Muscle of leg (tissue), 16 donors: ENCODE measurements at places on chromosomes 7 and 10.
A peak's percentile ranks its signal among the peaks of the same experiment; 100 is the strongest.

DNA sequence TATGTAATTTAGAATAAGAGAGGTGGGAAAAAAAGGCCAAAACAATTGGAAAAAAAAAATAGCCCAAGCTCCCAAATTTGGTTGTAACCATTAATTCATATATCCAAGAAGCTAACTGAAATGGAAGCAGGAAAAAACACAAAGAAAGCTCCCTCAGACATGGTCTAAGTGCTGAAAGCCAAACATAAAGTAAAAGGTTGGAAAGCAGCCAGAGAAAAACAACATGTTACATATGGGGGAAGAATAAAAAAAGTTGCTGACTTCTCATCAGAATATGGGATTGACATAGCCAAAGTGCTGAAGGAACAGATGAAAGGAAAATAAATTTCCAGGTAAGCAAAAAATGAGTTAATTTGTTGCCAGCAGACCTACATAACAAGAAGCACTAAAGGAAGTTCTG, 40.3 kb downstream of the PDZD8 start:
- no peak for DNase-seq

- no peak for DNase-seq
Observed at GRCh38 chr7:115078386-115078785, 156.5 kb downstream of the MDFIC start.

- no peak for DNase-seq
Observed at GRCh38 chr10:90420637-90421318, 437.1 kb downstream of the HTR7 start.

DNA sequence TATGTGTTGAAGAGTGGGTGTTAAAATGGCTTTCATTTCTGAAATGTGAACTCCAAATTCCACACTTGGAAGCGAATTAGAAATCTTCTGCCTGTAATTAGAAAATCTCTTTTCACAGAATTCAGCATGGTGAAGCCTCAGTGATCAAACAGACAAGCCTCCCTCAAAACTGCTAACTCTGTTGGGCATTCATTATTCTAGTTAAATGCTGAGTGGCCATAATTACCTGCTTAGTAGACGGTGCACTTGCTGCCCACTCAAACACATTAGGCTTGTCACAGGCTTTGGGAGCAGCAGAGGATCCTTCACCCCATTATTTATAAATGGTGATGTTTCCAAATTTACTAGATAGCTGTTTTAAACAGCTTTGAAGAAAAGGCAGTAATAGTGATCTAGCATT, 177.2 kb upstream of the PCLO start:
- no peak for DNase-seq

DNA sequence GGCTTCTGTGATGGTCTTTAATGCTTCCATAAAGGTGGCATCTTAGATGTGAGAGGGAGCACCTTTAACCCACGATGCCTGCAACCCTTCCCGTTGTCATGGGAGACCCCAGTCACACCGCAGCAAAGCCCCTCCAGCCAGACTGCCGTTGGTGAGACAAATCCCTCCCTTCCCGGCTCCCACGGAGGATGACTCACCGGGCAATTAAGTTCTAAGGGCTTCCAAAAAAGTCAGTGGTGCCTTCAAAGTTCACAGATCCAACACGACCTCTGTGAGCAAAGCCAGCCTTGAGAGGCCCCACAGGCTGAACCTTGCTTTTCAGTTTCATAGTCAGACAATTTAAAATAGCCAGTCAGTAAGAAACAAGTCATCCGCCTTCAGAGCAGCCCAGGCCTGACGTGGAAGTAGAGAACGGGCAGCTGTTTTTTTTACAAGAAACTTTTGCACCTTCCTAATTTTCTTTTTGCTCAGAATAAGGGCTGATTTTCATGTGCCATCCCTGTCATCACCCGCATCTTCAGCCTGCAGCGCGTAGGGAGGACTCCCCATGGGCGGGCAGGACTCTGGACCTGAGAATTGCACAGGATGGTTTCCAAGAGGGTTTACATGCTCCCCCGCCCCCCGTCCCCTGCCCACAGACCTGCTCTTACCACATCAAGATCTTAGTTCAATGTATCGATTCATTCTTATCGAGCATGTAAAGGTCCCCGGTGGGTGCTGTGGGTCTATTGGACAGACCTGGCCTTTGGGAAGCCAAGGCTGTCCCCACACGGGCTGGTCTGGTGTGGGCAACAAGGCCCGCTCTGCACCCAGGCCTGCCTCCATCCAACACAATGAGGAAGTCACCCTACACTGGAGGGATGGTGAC, 333.9 kb downstream of the DNAJB6 start:
- DNase-seq = no peak

GRCh38 chr7:81751619-81752317, 18.1 kb downstream of the HGF start:
- no peak for DNase-seq

- DNase-seq = no peak
Observed at GRCh38 chr7:129790136-129790535, 162.6 kb downstream of the UBE2H start.

- peak; percentile 44 for DNase-seq
Observed at GRCh38 chr10:70747192-70747965, 37.8 kb downstream of the TBATA start.

DNA sequence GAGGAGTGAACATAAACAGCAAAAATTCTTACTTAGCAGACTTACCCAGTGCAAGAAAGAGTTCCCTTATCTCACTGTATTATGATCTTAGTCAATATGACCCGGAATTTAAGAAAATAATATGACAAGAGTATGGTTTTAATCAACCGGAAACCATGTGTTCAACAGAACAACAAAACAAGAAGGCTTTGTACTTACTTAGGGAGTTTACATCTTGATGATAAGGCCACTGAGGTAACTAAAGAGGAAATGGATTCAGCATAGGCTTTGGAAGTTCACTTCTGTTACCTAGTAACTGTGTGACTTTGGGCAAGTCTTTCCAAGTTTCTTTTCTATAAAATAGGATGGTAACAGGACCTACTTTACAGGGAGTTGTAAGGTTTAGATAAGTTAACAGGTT, 7.4 kb upstream of the FAS start:
- DNase-seq = no peak
